Activated T-helper 9 cell treated with anti-CD3 and anti-CD28 coated beads, Interleukin-2, amount 50 U/mL, for 16 hours (primary cell): ENCODE measurements at places on chromosomes 3 and 15.
A peak's percentile ranks its signal among the peaks of the same experiment; 100 is the strongest.

GRCh38 chr3:65334045-65334665 is 646.4 kb upstream of the ADAMTS9 start:
- DNase-seq, result no peak

GRCh38 chr3:19396726-19397125 is 248.4 kb downstream of the KCNH8 start:
- DNase-seq, result no peak

- no peak for DNase-seq
Observed at GRCh38 chr3:49720855-49721595, 1.5 kb upstream of the AMIGO3 start.

- DNase-seq, result no peak
Observed at GRCh38 chr15:60673166-60673565, 194.2 kb upstream of the ICE2 start.

DNA sequence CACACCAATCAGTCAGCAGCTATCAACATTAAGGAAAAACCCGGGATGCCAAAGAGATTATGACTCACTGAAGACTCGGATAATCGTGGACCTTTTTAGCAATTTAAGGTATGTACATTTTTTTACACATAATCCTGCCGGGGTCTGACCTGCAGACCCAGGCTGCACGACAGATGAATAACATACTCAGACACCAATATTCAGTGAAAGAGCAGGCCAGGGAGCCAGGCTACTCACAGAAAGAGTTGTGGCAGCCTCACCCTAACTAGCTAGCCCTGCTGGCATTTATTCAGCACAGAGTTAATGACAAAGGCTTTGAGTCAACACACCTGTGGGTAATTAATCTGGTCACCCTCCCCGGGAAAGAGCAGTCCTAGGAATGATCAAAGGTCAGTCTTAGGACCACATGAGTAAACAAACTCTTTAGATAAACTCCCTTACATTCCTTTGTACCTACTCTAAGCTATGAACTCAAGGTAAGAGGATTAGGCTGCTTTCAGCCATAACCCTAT is 727.5 kb downstream of the TBL1XR1 start:
- no peak for DNase-seq

- DNase-seq, result no peak
Observed at GRCh38 chr3:32450426-32450825, 52.2 kb downstream of the CMTM6 start.

DNA sequence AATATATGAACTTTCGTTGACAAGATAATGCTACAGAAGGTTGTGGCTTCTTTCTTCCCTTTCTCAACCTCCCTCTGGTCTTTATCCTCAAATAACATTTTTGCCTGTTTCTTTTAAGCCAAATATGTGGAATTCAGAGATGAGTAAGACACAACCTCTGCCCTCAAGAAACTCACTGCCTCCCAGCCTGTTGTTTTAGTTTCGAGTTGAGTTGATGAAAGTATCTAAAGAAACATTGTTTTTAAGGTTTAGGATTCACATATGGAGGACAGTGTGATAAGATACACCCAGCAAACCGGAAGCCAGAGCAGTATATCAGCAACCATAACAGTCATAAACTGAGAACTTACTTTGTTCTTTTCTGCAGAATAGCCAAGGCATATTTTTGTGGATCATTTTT is 218.6 kb downstream of the THSD4 start:
- no peak for DNase-seq

DNA sequence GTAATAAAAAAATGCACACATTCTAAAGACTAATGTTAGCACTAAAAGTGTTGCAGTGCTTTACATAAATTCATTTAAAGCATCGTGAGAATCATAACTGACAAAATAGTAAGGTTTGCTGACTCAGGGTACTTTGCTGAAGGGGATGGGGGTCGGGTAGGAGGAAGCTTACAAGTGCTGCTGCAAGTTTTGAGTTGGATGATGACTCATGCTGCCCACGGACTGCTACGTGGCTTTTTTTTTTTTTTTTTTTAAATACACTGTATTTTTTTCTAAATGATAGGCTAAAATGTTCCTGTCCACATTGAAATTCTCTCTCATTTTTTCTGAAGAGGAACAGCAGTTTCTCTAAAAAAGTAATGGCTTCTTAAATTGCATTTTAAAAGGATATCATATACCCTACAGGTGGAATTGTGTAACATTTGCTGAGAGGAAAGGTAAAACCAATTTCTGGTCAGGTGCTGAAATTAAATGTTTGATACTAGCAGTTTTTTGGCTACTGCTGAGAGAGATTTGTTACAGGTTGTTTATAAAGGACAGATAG is 2.2 kb downstream of the MAPK6 start:
- peak; percentile 52 for DNase-seq

GRCh38 chr15:69854001-69854400 is 243.7 kb downstream of the TLE3 start:
- no peak for DNase-seq

DNA sequence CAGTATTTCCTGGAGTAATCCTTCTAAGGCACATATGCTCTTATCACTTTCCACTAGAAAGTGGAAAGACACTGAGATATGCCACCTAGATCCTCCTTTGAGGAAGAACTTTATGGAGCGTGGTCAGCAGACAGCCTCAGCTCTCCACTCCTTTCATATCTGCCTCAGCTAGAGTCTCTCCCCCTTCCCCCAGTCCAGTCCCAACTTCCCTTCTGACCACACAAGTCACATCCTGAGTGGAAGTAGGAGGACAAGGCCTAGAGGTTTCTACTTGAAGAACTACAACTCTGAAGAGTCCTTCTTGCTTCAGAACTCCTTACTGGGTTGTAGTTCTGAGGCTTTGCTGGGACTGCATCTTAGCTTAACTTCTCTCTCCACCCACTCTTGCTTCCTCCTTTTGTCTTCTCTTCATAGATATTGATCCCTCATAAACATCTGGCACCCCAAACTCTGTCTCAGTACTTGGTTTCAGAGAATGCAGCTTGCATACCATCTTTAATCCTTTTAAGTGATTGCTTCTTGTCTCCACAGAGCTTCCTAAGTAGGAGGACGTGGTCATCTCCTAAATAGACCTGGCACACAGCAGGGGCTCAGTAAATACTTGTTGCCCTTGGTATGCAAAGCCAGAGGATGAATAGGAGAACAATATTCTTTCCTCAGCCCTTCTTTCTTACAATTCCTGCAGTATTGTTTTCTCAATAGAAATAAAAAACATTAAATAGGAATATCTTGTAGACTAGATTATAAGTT is 109.6 kb downstream of the OXSM start:
- DNase-seq, result no peak

- no peak for DNase-seq
Observed at GRCh38 chr3:174639970-174640369, 219.2 kb upstream of the NAALADL2 start.

DNA sequence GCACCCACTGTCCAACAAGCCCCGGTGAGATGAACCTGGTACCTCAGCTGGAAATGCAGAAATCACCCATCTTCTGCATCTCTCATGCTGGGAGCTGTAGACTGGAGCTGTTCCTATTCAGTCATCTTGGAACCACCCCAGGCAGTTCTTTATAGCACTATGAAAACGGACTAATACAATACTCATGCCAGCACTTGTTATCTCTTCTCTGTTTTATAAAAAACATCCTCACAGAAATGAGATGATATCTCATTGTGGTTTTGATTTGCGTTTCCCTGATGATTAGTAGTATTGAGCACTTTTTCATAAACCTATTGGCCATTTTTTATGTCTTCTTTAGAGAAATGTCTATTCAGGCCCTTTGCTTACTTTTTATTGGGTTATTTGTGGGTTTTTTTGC is 156.2 kb upstream of the ARPP21 start:
- DNase-seq, result no peak

GRCh38 chr3:15360788-15361493 is 28.6 kb upstream of the SH3BP5 start:
- DNase-seq, result no peak

DNA sequence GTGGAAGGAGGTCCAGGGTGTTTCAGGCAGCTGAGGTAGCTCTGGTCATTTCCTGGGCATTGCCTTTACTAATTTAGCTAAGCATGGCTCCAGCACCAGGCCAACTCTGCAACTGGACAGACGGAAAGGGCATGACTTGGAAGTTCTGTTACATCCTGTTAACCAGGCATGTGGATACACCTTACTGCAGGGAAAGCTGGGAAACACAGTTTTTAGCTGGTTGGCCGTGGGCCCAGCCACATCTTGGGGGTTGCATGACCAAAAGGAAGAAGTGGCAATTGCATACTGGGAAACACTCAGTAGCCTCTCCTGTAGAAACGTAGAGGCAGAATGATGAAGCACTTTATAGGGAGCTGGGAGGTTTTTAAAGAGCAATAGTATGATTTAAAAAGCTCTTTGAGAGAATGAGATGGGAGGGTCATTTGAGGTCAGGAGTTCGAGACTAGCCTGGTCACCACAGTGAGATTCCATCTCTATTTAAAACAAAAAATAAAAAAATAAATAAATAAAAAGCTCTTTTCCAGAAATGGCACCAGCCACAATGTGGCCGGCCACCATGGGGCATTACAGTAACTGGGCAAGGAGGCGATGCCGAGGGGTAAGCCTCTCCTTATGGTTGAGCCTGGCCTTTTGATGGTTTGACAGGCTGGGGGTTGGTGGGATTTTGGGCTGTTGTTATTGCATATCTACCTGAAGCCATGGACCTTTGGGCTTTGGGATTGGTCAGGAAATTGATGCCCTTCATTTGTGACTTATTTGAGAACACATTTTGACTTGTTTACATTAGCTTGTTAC is 28.6 kb downstream of the TRAK1 start:
- DNase-seq, result no peak

GRCh38 chr3:79039192-79039591 is 728.6 kb downstream of the ROBO1 start:
- DNase-seq, result no peak

DNA sequence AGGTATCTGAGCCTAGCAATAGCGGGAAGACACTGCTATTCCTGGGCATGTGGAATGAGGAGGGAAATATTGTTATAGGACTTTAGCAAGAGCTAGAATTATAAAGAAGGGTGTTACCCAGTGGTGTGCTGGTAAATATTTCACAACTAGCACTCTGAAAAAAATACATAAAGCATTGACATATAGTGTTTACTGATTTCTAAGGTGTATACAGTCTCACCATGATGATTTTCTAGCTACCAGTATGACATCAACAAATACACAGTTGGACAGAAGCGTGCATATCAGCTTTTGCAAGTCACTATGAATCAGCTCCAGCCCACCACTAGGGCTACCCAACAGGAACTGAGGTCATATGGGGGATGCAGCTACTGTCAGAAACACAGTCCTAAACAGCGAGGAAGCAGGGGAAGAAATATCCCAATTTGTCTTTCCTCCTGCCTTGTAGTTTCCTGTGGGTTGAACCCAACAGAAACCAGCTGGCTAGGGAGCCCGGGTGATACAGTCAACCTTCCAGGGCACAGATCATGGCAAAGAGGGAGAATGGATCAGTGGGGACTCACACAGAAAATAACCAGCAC is 39.6 kb downstream of the HGD start:
- DNase-seq, result no peak

DNA sequence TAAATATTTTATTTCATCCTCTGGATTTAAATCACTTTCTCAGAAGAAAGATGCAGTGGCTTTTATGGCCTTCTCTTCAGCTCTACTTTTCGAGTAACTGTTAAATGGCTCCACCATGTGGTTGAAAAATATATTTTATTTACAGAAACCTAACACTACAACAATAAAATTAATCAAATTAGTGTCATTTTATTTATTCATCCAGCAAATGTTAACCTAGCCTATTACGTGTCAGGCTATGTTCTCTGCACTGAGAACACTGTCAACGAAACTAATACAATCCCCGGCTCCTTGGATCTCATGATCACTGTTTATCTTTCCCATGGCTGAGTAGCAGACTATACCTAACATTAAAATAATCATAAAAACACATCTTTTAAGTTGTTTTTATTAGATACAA is 148.0 kb upstream of the OSTN start:
- no peak for DNase-seq

DNA sequence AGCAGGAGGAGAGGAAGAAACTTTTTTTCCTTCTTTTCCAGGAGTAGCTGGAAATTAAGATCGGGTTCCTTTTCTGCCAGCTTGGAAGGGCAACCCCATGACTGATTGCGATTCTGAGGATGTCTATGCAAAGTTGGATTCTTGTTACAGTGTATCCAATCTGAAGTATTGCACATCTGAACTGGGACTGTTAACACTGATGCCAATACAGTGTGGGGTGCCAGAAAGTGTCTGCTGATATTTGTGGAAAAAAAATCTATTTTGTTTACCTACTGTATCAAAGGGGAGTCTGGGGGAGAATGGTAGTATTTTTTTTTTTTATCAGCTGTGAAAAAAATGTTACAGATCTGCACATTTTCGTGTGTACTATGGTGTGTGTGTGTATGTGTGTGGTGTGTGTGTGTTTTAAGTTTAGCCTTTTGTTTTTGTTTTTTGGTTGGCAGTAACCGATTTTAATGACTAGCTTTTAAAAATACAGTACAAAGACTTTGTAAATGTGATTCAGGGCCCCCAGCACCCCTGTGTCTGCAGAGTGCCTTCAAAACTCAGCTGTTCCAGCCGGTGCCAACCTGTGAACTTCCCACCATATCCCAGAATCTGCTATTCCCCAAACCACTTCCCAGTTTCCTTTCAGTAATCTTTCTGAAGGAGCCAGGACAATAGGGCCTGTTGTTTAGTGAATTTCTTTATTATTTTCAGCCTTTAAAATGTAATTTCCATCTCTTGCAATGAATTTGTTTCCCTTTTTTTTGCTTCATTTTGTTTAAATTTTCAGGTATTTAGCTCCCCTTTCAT is 1.9 kb downstream of the RAP2B start:
- DNase-seq, result no peak

DNA sequence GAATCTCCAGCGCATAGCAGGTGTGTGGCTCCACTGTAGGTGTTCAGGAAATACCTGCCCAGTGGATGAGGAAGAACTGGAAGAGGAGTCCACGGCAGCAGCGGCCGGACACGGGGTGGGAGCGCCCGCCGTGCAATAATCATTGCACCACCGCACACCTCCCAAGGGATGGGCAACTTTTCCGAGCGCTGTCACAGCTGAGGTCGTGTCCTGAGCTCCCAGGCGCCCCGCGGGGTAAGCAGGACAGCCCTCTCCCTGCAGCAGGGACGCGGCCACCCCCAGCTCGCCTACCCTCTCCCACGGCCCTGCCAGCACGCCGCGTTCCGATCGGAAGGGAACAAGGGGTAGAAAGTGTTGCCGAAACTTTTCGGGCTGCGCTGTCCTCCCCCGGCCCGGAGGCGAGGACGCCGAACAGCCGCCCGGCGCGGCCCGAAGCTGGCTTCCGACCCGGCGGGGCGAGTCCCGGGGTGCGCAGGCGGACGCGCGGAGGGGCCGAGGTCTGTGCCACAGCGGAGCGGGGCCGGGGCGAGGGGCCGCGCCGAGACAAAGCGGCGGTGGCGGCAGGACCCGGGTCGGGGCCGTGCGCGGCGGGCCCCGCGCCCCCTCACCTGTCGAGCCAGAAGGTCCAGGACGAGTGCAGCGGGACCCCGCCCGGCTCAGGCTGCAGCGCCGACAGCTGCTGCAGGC is 475 bp downstream of the EIF4E3 start:
- no peak for DNase-seq

- no peak for DNase-seq
Observed at GRCh38 chr3:179967622-179968021, 69.1 kb downstream of the PEX5L start.

- no peak for DNase-seq
Observed at GRCh38 chr15:37652646-37653417, 281.6 kb upstream of the TMCO5A start.
